Articular chondrocyte of knee joint (primary cell): ENCODE measurements at places on chromosomes 6 and 20. TPM values are rescaled to one million over a fixed set of nuclear protein-coding genes. Genes with fewer than 3 reads are reported as not detected.

AGER gene
- 0.54 and 0.78 TPM in 2 replicates for total RNA-seq

BHLHE23 gene
- not detected in 2 replicates for total RNA-seq

OR2H2 gene
- not detected in 2 replicates for total RNA-seq

PI3 gene
- total RNA-seq, result 0.32 TPM in 1 of 2 replicates, not detected in the other

WFDC12 gene
- not detected in 2 replicates for total RNA-seq

PLCB4 gene
- 9.1 and 9.5 TPM in 2 replicates for total RNA-seq

HTR1B gene
- 0.22 TPM in 1 of 2 replicates, not detected in the other for total RNA-seq
